T follicular helper cell (primary cell): ENCODE measurements at places on chromosomes 4 and X.

- no peak for DNase-seq
Observed at GRCh38 chr4:17715511-17715910, 65.9 kb downstream of the FAM184B start.

DNA sequence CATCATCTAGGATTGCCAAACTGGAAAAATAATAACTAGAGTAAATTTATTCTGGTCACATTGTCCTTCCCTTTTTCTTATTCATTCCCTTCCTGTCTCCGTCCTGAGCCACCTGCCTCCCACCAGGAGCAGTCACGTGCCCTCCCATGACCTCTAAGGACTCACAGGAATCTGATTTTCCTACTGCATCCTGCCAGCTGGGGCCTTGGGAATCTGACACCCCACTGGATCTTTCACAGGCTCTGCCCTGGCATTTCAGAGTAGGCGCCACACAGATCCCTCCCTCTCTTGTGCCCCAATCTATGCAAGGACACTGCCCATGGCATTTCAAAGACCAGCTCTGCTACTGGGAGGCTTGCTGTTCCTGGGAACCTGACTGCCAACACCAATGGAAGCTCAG is 520.5 kb downstream of the PPARGC1A start:
- no peak for DNase-seq

DNA sequence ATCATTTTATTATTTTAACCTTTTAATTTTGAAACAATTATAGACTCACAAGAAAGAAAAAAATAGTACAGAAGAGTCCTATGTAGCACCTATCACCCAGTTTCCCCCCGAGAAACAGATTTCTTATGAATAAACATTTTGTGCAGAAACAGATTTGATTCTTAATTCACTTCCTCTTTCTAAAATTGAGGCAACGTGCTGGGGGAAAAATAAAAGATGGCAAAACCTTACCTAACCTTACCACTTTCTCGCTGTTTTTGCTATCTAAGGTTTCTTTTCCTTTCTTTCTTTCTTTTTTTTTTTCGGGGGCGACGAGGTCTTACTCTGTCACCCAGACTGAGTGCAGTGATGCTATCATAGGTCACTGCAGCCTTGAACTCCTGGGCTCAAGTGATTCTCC is 4.3 kb upstream of the CLNK start:
- no peak for DNase-seq

GRCh38 chr4:174215961-174216680 is 67.3 kb downstream of the FBXO8 start:
- DNase-seq, result no peak

DNA sequence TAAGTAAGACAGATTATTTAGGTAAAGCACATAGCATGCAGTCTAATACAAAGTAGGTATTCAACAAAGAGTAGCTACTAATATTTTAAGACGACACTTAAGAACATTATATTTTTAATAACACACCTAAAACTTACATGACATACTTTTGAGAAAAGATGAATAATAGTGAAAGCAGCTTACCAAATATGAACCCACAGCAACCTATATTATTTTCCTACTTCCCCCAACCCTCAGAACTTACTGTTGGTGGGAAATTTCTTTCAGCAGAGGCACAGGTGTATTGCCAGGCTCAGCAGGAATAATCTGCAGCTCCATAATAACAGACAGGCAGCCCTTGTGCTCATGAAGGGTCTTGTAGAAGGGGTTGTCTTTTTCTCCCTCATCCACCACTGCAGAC is 498.9 kb downstream of the GLUD2 start:
- no peak for DNase-seq

GRCh38 chrX:65488495-65488894 is 46.1 kb downstream of the LAS1L start:
- no peak for DNase-seq

- DNase-seq, result no peak
Observed at GRCh38 chr4:26051240-26051639, 137.2 kb downstream of the SMIM20 start.

DNA sequence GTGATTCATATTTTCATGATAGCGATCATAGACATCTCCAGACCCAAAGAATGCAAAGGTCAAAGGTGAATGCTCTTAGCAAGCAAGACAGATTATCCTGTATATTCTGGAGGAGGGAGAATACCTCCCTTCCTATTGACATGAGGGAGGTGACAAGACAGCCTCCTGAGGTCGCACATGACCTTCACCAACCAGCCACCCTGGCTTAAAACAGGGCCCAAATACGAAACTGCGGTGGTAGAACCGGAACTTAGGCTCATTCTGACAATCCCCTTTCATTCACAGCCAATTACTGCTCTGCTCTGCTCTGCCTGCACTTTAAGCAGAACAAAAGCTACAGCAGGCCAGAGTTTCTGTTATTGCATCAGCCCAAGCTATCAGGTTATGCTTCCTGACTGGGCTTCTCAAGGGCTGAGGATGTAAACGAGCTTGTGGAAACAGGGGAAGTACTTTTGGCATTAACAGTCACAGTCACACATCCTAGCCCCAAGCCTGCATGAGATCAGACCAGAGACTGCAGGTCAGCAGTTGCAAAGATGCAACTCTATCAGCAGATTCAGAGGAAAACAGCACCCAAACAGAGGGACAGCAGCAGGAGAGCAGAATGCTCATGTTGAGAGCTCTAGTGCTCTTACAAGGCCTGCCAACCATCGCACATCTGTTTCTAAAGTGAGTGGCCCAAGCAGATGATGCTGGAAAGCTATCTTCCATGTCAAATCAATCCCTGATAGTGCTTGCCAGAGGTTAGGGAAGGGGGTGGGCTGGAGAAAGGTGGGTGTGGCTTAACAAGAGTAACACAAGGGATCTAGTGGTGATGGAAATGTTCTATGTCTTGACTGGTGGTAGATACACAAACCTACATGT is 51.3 kb upstream of the MAP3K15 start:
- no peak for DNase-seq

- no peak for DNase-seq
Observed at GRCh38 chr4:54439831-54440243, 210.7 kb downstream of the PDGFRA start.

- DNase-seq, result no peak
Observed at GRCh38 chr4:85370400-85371032, 104.4 kb upstream of the ARHGAP24 start.

DNA sequence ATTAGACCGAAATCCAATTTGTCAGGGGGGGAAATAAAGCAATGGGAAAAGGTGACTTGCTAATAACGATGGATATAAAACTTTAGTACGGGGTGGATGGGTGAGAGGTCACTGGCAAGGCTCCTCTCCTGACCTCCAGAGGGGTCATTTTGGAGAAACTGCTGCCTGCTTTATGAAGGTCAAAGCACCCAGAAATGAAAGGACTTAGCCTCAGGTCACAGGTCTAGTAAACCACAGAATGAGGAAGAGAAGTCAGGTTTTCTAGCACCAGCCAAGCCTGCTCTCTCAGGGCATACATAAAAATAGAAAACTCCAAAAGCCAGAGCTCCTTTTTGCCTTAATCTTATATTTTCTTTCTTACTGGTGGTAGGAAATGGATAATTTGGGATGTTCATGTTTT is 134.2 kb downstream of the SHROOM3 start:
- DNase-seq, result no peak

DNA sequence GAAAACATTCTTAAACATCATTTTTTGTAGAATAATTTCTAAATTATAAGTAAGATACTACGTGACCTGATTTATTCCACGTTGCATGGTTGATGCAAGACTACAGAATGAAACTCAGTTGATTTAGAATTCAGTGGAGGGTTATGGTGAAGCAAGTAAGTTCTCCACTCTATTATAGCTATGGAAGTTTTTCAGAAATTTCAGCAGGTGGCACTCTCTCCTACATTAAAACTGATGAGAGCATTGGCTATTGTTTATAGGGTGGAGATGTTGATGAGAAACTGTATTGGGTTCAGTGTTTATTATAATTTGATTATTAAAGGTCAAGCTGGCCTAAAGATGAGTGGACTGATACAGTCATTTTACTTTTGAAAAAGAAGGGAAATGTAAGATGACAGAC is 88.0 kb downstream of the FNIP2 start:
- no peak for DNase-seq

- no peak for DNase-seq
Observed at GRCh38 chrX:14027511-14028019, 2.1 kb downstream of the GEMIN8 start.

DNA sequence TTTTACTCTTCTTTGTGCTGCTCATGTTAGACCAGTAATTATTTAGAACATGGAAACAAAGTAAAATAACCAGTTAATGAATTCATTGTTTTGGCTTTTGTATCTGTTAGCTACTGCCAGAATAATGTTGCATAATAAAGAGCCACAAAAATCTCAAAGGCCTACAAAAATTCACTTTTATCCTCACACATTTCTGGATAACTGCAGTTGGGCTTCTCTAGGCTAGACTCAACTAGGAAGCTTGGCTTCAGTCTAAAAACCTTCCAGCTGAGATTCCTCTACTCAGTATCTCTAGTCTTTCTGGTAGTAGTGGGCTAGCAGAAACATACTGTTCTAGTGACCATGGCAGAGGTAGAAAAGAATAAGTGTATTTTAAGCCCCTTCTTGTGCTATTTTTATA is 73.0 kb downstream of the FAT4 start:
- DNase-seq, result no peak

GRCh38 chr4:189771696-189772361 is 168.8 kb upstream of the FRG1 start:
- no peak for DNase-seq

GRCh38 chr4:23822181-23822580 is 67.7 kb downstream of the PPARGC1A start:
- no peak for DNase-seq

DNA sequence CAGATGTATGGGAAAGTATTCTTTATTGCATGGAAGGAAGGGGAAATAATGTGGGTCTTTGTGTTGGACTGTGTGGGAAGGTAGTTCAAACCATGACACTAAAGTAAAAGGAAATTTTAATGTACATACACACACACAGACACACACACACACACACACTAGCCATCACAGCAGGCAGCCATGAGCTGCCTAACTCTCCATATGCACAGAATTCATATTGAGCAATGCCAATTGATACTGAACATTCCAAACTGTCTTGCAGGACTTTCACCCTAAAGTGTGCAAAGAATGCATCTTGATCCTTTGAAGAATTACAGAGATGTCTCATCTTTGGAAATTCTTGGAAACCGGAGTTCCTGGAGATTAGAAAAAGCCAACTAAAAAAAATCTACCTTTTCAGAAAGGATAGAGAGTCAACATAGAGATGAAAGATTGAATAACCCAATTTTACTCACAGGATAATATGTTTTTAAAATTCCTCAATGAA is 120.6 kb upstream of the MBNL3 start:
- no peak for DNase-seq

- no peak for DNase-seq
Observed at GRCh38 chr4:26029568-26030131, 115.6 kb downstream of the SMIM20 start.

DNA sequence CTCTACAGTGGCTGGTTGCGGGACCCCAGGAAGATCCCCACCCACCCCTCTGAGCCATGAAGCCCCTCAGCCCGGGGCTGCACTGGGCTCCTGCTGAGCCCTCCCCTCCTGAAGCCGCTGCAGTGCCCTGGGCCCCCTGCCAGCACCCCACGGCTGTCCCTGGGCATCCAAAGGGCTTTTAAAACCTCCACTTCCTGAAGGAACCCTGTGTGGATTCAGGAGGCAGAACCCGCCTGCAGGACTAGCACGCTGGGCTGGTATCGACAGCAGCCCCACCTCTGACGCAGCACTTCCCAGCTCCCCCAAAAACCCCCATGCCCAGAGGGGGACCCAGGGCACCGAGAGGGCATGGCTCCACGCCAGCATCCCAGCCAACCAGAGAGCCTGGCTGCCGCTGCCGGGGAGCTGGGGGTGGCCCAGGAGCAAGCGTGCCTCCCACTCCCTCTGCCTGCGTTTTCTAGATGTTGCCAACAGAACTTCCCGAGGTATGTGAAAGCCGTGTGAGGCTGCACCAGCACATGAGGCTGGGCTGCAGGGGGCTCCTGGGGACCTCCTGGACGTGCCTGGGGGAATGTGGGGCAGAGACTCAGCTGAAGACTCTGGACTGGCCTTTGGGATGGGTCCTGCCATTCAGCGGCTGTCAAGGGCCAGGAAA is 6.3 kb downstream of the MXD4 start:
- DNase-seq, result no peak

DNA sequence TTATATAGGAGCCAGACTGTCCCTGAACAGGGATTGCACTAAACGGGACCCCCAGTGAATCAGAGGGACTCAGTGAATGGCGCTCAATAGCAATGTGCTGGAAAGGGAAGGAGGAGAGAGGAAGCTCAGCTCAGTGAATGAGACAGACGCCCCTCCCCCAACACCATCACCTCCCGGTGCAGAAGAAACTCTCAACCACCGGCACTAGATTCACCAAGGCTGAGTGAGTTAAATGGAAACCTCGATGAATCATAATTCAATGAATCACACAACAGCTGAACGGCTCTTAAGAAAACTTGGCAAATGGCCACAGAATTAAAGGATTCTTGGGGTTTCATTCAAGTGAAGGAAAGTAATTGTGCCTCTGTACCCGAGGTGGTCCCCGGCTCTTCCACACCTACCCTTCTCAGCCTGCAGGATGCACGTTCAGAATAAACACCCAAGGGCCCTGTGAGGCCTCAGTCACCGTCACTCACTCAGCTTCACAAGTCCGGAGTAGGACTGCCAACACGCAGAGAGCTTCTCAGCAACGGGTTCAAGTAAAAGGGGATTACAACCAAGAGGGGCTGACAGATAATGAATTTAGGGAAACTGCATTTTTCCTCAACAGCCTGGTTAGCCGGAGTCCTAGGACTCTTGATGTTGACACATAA is 29.3 kb downstream of the CRMP1 start:
- no peak for DNase-seq

- no peak for DNase-seq
Observed at GRCh38 chr4:86959588-86960500, 25.0 kb downstream of the AFF1 start.

- DNase-seq, result no peak
Observed at GRCh38 chrX:154599531-154599930, 14.6 kb downstream of the CTAG1A start.

GRCh38 chr4:37562592-37562991 is 123.6 kb downstream of the RELL1 start:
- DNase-seq, result no peak

DNA sequence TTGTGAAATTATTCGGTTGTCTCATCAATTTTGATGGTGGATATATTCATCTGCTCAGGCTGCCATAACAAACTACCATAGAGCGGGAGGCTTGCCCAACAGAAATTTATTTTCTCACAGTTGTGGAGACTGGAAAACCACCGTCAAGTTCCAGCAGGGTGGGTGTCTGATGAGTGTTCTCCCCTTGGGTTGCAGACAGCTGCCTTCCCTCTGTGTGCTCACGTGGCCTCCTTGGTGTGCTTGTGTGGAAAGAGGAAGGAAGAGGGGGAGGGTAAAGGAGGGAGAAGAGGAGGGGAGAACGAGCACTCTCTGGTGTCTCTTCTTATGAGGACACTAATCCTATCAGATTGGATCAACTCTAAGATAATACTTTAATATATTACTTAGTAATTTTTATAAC is 123.8 kb upstream of the TEX13D start:
- no peak for DNase-seq

DNA sequence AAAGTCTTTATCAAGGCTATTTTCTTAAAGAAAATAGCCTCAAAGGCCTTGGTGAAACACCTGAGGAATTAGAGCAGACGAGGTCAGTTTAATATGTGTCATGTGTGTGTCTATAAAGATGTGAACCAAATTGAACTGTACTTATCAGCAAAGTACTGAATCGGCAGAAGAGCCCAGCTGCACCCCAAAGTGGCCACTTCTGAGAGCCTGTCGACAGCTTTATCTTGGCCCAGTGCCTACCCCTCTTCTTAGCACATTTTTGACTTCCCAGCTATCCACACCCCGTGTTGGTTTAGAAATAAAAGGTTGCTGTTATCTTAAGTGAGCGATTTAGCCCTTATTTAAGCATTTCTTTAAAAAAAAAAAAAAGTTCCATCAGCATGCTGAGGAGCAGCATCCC is 329.7 kb downstream of the FBXW7 start:
- DNase-seq, result no peak
